Left forelimb (tissue), 1 donor: ENCODE measurements at places on chromosomes 12 and 14.

- no peak for DNase-seq
Observed at GRCh38 chr12:98803468-98804209, 158.5 kb downstream of the APAF1 start.

DNA sequence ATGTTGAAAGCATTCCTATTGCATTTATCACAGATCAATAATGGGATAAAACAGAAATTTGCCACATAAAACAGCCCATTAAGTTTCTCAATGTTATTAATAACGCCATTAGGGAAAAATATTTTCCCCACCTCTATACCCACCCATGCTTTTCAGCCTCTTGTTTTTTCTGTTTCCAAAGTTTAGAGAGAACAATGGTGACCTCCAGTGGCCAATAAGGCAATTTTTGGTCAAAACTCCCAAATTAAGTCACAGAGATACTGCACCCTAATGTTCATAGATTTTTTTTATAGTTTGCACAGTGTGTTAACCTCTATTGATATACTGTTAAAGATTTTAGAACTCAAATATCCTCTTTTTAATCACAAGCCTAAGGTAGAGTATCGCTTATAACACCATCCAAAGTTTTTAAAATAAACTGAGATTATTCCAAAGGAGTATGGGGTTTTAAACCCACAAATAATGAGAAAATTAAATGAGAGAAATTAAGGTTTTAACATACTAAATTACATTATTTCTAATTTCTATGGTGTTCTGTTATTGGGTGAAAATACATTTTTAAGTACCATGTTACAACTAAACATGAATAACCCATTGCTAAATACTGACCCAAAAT is 184.7 kb upstream of the DCN start:
- DNase-seq, result no peak

GRCh38 chr12:2387103-2387834 is 334.5 kb downstream of the CACNA1C start:
- peak; percentile 23 for DNase-seq

DNA sequence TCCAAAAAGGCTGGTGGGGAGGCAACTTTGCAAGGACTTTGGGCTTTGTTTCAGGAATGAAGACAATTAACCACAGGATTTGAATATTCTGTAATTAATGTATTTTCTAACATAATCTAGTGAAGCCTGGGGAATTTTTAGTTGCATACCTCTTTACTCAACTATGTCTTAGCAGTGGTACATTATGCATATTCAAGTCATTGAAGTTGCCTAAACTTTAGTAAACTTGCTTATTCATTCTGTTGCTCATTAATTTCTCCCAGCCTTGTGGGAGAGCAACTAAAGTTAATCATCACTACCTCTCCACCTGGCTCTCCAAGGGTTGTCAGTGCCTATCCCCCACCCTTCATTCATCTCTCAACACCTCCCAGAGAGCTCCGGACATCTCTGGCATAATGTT is 54.2 kb downstream of the IFNG-AS1 start:
- DNase-seq, result no peak

- DNase-seq, result no peak
Observed at GRCh38 chr14:32366256-32366879, 37.3 kb downstream of the AKAP6 start.

DNA sequence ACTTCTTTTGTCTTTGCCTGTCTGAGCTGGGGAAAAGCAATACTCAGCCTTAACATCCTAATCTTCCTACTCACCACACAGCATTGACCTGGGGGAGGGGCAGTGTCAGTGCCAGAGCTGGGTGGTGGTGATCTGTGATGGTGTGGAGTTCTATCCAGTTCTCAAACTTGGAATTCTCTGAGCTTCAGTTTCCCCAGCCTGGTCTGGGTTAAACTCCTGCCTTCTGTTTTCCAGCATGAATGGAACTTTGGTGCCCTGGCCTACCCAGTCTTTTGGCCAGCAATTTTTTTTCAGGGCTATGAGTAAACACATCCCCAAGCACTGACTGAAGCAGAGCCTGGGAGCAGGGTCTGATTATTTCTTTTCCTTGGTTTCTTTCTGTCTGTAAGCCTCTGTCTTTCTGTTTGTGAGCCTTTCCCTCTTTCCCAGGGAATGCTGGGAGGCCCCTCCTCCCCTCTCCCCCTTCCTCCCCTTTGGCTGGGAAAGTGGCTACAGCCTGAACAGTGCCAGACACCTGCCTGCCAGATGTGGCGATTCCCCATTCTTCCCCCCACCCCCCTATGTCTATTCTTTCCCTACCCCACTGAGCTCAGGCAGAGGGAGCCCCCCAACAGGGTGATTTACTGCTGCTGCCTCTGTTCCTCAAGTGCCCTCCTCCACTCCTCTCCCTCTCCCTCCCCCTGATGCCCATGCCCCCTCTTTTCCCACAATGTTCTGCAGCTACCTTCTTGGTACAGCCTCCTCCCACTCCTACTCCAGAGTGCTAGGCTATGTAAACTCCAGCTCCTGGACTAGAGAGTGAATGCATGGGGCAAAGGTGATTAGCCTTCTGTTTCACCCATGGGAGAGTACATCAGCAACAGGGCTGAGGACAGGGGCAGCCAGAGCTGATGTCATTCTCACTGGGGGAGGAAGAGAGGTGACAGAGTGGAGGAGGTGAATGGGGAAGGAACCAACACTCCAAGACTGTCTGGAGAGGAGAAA is 11.1 kb downstream of the GPR84 start:
- DNase-seq, result no peak
